ENCODE measurements at places on chromosomes 16 and 17. TPM values are rescaled to one million over a fixed set of nuclear protein-coding genes. Genes with fewer than 3 reads are reported as not detected.

Gene ZSCAN10
- 0.56 TPM for total RNA-seq

Gene GSE1
- 11.7 TPM for total RNA-seq

Gene ARHGDIG
- total RNA-seq: 0.42 TPM

Gene MPG
- 17.1 TPM for total RNA-seq

Gene TLCD1
- 0.39 TPM for total RNA-seq

Gene KRT33B
- total RNA-seq: not detected

Gene C17orf78
- total RNA-seq: not detected

Gene MMP25
- 0.80 TPM for total RNA-seq

Gene GRAPL
- 26.2 TPM for total RNA-seq

Gene CA5A
- not detected for total RNA-seq

Gene SNX11
- 6.8 TPM for total RNA-seq

Gene TCAP
- total RNA-seq: 6.4 TPM

Gene SLC13A2
- total RNA-seq: not detected

Gene PRSS8
- total RNA-seq: not detected

Gene RGS11
- total RNA-seq: not detected

Gene CD300LB
- 0.56 TPM for total RNA-seq

Gene TMEM204
- 22.1 TPM for total RNA-seq

Gene ARHGAP44
- total RNA-seq: not detected

Gene TBC1D26
- total RNA-seq: not detected

Gene CNTNAP4
- not detected for total RNA-seq

Gene KRT31
- total RNA-seq: not detected

Gene HLF
- 4.3 TPM for total RNA-seq

Gene RNF222
- 1.2 TPM for total RNA-seq

Gene DOC2A
- total RNA-seq: 0.14 TPM

Gene CCL7
- not detected for total RNA-seq

Gene CYBA
- total RNA-seq: 292 TPM

Gene VMO1
- not detected for total RNA-seq

Gene TNS4
- total RNA-seq: 3.0 TPM

Gene LHX1
- not detected for total RNA-seq

Gene ZNF48
- total RNA-seq: 3.4 TPM

Gene NEUROD2
- total RNA-seq: not detected

Gene DYNLRB2
- total RNA-seq: not detected

Gene SLC6A2
- not detected for total RNA-seq

Gene PITPNM3
- total RNA-seq: 0.41 TPM

Gene ACE
- 7.4 TPM for total RNA-seq

Gene CCL1
- total RNA-seq: not detected

Gene KCTD19
- not detected for total RNA-seq

Gene CMTM2
- total RNA-seq: not detected

Gene MYH13
- total RNA-seq: not detected

Gene GINS2
- 1.4 TPM for total RNA-seq

Gene APOH
- total RNA-seq: not detected

Gene ACOX1
- 17.9 TPM for total RNA-seq

Gene KRTAP4-6
- not detected for total RNA-seq

Gene DNASE1L2
- 0.22 TPM for total RNA-seq

Gene SGCA
- not detected for total RNA-seq

Gene ADORA2B
- total RNA-seq: not detected

Gene HOXB9
- total RNA-seq: not detected

Gene RNU2-1
- 5,534 TPM for total RNA-seq

Data from CD4-positive, alpha-beta T cell (primary cell).